ENCODE measurements at places on chromosomes 2 and 18.

GRCh38 chr2:239773228-239774141 lies 251.7 kb downstream of the NDUFA10 start:
- no peak for DNase-seq

DNA sequence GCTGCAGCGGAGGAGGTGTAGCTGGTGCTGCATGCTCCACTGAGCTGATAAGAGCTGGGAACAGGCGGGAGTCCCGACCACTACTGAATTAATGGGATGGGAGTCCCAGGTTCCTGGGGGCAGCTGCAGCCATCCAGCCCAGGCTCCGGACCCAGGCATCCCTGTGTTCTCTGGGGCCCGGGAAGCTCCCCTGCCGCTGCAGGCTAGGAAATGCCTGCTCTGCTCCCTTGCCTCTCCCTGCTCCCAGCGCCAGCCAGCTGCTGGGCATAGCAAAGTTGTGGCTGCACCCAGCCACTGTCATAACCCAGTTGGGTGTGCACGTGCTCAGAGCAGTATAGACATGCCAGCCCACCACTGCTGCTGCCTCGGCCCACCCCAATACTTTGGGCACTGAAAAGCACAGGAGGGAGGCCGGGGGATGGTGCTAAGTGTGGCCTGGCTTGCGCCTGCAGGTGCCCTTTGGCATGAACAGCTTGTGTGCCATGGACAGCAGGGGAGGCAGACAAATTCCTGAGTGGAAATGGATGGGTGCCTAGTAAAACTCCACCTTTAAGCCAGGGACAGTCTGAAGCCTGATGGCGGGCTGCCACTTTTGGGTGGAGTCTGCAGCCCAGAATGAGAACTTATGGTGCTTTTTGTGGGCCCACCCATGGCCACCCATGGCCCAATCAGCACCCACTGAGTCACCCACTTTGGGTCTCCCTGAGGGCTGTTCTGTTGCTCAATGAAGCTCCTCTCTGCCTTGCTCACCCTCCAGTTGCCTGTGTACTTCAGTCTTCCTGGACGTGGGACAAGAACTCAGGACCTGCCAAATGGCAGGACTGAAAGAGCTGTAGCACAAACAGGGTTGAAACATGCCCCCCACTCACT lies 219.3 kb upstream of the TMEFF2 start:
- DNase-seq = no peak

DNA sequence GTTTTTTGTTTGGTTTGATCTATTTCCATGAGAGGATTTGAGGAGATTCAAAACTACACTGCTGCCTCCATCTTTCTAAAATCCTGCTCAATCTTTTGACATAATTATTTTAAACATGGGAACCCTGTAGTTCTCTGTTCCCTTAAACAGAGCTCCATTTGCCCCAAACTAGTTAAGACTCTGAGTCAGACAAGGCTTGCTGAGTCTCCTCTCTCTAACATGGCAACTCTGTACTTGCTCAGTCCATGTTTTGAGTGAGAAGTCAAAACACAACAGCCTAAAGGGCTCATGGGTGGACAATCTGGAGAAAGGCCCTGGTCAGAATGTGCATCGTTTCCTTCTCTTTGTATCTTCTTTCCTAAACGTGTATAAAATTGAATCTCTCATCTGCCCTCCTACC lies 7.1 kb upstream of the STAMBP start:
- DNase-seq = no peak

DNA sequence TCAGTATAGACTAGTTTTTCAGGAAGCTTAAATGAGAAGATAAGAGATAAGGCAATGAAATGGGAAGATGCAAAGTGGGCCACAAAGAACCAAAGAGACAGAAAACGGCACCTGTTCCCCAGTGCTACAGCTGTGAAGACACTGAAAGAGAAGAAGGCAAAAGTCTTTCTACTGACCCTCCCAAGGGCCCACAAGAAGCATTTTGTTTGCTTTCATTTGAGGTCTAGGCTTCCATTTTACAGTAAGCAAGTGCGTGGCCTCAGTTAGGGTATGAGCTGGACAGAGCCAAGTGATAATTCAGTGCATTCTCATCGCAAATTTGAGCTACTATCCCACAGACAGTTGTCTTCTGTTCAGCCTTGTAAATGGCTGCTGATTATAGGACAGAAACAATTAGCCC lies 53.4 kb upstream of the STK17B start:
- DNase-seq = no peak

All from NCI-H526 (cell line).